ENCODE measurements at places on chromosomes 12 and 14.

DNA sequence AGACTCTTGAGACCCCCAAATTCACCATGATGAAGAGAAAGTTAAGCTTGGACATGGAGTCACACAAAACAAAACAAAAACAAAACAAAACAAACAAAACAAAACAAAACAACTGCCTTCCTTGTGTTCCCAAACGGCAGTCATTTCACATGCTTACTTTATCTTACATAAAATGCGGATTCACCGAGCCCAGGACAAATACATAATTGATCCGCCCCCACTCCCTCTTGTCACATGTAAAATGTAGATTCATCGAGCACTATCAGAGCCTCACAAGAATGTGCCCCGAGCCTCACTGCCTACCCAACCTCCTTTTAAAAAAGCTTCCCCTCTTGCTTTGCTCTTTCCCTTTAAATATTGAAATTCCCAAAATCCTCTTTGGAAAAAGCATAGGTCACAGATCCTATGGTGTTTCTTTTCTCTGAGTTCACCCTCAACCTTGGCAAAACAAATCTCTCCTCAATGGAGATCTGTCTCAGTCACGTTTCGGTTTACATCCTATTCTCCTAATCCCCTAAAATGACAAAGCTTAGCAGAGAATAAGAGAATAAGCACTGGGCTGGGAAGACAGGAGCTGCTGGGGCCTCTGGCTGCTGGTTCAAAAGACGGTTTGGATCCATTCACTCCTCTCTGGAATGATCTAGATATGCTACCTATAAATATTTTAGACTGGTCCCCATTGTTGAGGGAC, 83.7 kb downstream of the NINJ2 start:
- DNase-seq, result no peak

- DNase-seq, result no peak
Observed at GRCh38 chr12:75271576-75271975, 58.5 kb downstream of the CAPS2 start.

GRCh38 chr12:28966046-28966780, 182.9 kb upstream of the FAR2 start:
- DNase-seq, result peak; percentile 35

DNA sequence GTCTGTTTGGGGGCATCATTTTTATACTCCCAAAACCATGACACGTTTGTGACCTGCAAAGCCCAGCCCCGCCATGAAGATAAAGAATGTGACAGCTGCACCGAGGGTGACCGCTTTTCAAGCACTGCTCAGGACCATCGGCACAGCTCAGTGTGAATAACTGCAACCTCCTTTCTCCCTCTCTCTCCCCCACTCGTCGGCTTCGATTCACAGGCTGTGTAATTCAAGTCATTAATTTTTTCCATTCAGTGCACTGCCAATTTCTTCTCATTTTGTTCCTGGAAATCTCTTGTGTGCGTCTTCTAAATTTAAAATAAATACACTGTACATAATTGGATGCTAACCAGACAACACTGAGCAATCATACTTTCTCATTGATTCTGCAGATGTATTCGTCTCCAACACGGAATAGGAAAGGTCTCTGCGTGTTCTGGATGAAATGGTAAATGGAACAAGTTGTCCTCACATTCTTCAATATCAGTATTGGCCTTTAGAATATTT, 260.8 kb downstream of the TTC8 start:
- DNase-seq, result no peak

- no peak for DNase-seq
Observed at GRCh38 chr12:80681287-80681686, 26.1 kb upstream of the MYF6 start.

DNA sequence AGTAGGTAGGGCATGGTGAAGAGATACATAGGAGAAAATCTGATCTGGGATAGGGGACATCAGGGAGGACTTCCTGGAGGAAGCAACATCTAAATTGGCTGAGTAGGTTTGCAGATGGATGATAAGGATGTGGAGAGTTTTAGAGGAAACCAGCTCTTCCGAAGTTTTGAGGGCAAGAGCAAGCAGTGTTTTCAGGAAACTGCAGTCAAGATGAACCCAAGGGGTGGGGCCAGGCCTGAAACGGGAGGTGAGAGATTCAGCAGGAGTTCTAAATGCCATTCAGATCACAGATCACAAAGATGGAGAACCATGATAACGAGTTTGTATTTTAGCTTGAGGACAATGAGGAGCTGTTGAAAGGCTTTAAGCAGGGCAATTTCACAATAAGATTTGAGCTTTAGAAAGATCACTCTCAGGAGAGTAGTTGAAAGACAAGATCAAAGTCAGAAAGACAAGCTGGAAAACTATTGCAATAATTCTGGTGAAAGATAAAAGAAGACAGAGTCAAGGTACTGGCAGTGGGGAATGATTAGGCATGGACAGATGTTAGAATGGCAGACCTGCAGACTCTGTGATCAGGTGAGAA, 70.1 kb upstream of the PLXNC1 start:
- DNase-seq, result no peak

- no peak for DNase-seq
Observed at GRCh38 chr12:13835652-13836051, 145.8 kb downstream of the GRIN2B start.

DNA sequence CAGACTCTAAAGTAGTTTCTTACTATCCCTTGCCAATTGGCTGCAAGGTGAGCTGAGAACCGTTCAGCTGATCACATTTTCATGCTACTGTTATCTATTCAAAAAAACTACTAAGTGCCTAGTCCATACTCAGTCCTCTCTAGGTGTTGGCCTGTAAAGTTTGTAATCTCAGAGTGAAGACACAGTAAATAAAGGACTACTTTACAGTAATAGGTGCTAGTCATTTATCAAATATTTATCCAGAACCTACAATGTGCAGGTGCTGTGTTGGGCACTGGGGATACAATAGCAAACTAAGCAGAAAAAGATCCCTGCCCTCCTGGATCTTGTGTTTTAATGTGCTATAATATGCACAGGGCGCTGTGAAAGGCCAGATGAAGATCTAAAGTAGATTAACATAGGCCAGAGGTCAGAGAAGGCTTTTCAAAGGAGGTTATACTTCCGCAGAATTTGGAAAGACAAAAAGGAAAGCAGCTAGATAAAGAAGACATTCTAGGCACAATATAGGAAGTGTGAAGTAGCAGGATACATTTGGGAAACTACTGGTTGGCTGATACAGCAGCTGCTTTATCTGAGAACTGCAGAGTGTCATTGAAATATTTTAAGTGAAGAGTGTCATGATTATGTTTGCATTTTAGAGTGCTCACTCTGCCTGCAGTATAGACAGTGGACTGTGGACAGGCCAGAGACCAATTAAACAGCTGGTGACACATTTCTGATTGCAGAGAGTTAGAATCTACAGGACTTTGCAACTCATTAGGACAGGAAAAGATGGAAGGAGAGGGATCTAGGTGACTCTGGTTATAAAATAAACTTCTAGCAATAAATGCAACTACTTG, 8.0 kb upstream of the ACTR10 start:
- DNase-seq, result no peak

- DNase-seq, result no peak
Observed at GRCh38 chr12:95637471-95638155, 86.3 kb upstream of the USP44 start.

DNA sequence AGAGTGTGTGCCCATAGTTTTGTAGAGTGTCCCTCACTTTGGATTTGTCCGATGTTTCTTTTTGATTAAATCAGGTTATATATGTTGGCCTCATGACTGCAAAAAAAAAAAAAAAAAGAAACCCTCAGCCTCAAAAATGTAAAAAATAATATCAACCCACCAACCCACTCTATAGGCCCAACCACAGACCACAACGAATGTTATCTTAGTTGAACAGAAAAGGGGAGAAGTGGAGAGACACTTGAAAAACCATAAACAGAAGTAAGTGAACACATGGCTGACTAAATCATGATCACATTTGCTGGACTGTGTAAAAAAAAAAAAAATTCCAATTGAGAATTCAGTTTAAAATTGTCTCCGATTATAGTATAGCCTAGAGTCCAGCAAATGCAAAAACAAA, 45.5 kb upstream of the ST8SIA1 start:
- DNase-seq, result no peak
